Stimulated activated CD4-positive, alpha-beta T cell treated with anti-CD3 and anti-CD28 coated beads, Interleukin-15, amount 100 ng/mL, for 24 hours (primary cell): ENCODE measurements at places on chromosomes 1 and 21.

GRCh38 chr1:205042911-205043806 is at the start of gene CNTN2:
TSS of gene CNTN2 (plus strand) at chr1:205043212. CDS start at chr1:205053186, 9,974 bp downstream.
- no peak for DNase-seq

DNA sequence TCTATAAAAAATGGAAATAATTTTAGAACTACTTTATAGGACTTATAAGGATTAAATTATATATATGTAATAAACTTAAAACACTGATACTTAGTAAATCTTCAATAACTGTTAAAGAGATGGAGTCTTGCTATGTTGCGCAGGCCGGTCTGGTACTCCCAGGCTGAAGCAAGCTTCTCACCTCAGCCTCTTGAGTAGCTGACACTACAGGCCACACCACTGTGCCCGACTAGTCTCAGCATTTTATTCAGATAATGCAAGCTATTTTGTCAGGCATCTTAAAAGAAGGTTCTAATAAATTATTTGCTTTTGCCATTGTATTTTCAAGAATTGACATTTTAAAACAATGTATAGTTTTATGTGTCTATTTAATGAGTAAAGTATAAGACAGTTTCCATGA is 20.8 kb downstream of the CNST start:
- no peak for DNase-seq

DNA sequence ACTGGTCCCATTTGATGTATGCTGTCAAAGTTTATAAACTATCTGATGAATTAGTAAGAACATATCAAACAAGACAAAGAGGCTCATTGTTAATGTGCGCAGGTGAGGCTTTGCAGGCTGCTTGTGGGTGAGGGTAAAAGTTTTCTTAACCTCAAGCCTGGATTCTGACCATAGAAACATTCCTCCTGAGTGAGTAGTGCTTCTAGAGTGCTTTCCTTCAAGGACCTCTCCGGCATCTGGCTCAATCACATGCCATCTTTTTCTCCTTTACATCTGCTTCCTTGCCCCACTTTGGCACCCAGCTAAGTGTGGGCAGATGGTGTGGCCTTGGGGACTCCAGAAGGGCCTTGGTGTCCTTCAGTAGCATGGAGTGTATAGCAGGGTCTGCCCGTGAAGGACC is 104.0 kb downstream of the ROR1 start:
- no peak for DNase-seq

DNA sequence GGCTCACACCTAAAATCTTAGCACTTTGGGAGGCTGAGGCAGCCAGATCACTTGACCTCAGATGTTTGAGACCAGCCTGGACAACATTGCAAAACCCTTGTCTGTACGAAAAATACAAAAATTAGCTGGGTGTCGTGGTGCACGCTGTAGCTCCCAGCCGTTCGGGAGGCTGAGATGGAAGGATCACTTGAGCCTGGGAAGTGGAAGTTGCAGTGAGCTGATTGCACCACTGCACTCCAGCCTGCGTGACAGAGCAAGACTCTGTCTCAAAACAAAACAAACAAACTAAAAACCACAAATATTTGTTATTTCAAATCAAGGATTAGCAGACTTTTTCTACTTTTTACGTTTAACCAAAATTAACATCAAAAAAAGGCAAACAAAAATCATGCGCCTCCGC is 31.3 kb downstream of the INKA2 start:
- no peak for DNase-seq

- no peak for DNase-seq
Measured at GRCh38 chr1:68979891-68980290, 483.0 kb upstream of the DEPDC1 start.
